ENCODE measurements at places on chromosomes 2 and 18.

GRCh38 chr18:46411867-46412690 lies 244.9 kb downstream of the LOXHD1 start:
- no peak for DNase-seq

GRCh38 chr2:71816815-71817214 lies 330.8 kb downstream of the CYP26B1 start:
- no peak for DNase-seq

DNA sequence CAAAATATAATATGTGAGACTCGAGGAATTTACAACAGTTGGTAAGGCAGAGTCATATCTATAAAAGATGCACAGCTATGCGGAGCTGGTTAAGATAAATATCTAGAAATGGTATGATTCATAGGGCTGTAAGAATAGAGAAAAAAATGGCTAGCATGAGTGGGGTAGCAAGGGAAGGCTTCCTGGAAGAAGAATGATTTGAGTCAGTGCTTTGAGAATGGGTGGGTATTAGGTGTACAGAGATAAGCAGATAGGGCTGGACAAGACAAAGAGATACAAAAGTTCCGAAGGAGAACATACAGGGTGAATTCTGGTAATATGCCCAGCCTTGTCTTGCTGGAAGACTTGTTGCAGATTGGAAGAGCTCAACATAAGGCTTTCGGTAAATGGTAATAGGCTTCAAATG lies 291.5 kb upstream of the CCDC68 start:
- DNase-seq = no peak

GRCh38 chr2:220198896-220199295 lies 571.5 kb downstream of the SLC4A3 start:
- no peak for DNase-seq

GRCh38 chr2:129347486-129348217 lies 631.8 kb upstream of the RAB6C start:
- DNase-seq = no peak

DNA sequence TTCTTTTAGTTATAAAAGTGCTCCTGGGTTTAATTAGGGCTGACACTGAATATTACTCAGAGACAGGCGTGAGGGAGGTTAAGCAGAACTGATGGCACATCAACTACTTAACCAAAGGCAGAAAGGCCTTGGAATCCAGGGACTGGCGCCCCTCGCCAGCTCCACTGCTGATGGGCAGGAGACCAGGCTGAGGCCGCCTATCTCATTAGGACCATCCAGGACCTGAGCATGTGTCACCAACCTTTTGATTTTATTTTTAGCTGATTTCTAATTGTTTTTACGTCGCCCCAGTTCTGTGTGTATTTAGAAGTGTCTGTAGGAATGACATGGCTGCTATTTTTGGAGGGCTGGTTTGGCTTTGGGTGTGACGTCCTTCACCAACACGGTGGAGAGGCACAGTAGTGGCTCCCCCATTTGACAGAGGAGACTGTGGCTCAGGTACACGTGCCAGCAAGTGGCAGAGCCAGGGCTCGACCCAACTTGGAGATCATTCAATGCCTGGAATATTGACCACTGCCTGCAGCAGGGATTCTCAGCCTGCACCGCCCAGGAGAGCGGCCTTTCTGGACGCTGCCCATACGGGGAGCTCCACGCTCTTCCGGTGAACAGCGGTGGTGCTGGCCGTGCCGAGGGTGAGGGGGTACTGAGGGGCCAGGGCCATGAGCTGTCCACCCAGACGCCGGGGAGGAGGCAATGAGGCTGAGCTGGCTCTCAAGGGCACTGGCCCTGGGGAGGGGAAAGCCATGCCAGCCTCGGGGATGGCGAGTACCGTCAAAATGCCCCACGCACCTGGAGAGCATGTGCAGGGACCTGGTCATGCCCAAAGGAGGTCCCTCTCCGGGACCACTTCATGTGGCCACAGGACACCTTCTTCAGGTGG lies 205.7 kb downstream of the ASB1 start:
- DNase-seq = no peak

DNA sequence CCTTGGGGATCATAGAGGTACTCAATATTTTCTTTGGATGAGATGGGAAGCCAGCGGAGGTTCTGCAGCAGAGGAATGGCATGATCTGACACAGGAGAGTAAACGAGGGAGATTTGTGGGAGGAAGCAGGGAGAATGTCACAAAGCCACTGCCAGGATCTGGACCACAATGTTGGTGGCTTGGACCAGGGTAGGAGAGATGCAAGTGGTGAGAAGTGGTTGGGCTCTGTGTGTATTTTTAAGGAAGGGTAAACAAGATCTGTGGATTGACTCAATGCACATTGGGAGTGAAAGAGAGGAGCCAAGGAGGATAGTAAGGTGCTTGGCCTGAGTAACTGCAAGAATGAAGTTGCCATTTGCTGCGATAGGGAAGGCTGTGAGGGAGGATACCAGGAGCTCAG lies 10.5 kb upstream of the SMIM21 start:
- DNase-seq = no peak

- DNase-seq = no peak
Measured at GRCh38 chr18:73381699-73382036, 513.9 kb upstream of the NETO1 start.

- DNase-seq = peak; percentile 85
Measured at GRCh38 chr2:17309741-17310339, 208.4 kb downstream of the RAD51AP2 start.

DNA sequence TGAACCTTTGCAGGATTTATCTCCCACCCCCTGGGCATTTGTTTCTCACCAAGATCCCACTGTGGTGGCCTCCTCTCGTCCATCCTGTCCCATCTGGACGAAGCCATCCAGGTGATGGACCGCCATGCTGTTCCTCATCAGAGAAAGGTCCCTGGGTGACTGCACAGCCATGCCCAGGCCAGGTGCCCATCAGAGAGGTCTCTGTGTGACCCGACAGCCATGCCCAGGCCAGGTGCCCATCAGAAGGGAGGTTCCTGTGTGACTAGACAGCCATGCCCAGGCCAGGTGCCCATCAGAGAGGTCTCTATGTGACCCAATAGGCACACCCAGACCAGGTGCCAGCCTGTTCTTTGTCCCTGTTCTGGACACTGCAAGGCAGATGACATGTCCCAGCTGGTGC lies 360.9 kb upstream of the SALL3 start:
- no peak for DNase-seq

DNA sequence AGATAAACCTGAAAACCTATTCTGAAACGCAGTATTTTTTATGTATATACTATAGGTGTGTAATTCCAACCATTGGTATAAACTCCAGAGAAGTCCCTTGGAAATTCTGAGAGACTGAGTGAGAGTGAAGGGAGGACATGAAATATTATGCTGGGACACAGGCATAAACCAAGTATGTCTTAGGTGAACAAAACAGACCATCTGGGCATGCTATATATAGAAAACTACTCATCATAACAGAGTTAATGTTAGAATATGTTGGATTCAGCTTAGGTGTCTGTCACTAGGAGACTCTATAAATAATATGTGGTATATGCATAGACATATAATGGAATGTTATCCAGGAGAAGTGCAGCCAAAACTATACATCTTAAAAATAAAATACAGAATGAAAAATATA lies 282.6 kb downstream of the LRP1B start:
- no peak for DNase-seq

GRCh38 chr2:217625557-217626169 lies 377.1 kb downstream of the TNS1 start:
- DNase-seq = no peak

- no peak for DNase-seq
Measured at GRCh38 chr2:28399956-28400355, 7.3 kb downstream of the FOSL2 start.

- DNase-seq = no peak
Measured at GRCh38 chr18:36312806-36313395, 15.4 kb downstream of the FHOD3 start.
